ENCODE measurements at places on chromosomes 7 and 10.

DNA sequence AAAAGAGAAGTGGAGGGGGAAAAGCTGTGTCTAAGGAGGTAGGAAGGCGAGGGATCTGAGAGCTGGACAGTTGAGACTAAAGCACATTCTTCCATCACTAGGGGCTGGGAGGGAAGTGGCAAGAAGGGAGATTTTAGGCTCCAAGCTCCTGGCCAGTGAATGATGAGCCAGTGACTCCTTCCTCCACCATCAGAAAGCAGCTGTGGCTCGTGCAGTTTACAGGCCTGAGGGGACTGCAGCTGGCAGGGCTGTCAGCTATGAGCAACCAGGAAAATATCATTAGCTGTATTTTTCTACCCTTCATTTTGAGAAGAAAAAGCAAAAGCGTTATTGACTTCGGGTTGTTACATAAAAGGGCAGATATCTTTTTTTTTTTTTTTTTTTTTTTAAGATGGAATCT is 60.7 kb downstream of the GPAM start:
- no peak for DNase-seq

DNA sequence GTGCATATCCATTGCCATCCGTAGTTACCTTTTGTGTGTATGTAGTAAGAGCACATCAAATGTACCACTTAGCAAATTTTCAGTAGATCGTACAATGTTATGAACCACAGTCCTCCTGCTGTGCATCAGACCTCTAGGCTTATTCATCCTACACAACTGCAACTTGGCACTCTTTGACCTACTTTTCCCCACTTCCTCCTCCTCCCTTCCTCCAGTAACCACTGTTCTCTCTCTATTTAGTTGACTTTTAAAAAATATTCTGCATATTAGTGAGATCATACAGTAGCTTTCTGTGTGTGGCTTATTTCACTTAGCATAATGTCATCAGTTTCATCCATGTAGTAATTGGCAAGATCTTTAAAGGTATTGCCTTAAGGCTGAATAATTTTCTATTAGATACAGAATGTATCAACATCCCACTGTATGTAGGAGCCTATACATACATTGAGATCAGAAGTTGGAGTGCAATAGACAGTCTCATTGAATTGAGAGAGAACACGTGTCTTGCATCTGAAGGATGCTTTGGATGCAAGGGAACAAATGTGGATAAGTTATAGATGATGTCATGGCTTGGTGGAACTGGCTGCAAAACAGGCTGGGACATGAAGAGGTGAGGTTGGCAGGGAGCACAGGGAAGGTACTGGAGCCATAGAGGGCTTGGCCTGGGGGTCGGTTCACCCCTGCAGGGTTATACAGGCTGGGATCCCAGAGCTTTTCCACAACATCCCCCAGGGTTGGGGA is 83.0 kb upstream of the FAM180A start:
- no peak for DNase-seq

DNA sequence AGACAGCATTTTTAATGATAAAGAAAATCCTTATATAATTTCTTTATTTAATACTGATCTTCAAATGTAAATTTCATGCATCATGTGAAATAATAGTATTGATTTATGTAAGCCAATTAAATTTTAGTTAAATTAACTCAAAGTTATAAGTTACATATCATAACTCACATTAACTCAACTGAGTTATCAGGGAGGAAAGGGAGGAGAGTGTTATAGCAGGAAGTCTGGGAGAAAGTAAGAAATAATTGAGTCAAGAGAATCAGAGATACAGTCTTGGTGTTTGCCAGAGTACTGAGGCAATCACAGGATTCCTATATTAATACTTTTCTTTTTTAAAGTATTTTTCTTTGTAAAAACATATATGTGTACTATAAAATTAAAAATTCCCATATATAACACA is 4.0 kb downstream of the BICC1 start:
- DNase-seq, result no peak

DNA sequence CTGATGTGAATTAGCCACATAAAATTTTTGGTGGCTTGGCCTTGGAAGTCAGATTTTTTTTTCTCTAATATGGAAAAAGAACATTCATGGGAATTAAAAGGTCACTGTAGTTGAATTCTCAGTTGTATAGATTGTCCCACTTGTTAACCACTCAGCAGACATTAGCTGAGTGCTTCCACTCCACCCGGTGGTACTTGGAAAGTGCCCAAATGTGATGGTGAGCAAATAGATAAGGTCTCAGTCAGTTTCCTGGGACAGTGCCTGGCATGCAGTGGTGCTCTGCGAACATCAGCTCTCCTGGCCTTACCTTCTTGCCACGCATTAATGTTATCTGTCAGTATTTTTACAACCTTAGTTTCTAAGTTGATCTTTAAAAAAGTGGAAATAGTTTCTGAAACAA is 1.4 kb downstream of the ATP5F1C start:
- DNase-seq, result peak; percentile 25

- no peak for DNase-seq
Observed at GRCh38 chr10:310371-310770, 175.1 kb downstream of the ZMYND11 start.

DNA sequence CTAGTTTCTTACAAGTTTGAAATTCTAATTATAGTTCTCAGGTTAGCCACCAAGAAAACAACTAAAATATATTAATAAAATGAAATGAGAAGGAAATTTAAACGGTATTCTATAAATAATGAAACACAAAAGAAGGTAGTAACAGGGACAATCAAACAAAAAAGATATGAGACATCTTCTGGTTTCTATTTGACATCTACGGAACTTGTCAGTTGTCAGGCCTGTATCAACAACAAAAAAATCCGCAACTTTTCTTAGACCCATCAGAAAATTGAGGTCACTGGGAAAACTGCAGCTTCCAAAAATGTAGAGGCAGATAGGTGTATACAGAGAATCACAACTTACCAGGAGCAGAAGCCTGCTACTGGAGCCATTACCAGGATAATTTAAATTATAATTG is 70.6 kb downstream of the ZPBP start:
- DNase-seq, result no peak

GRCh38 chr10:20254078-20254477 is 437.8 kb downstream of the PLXDC2 start:
- DNase-seq, result peak; percentile 80

DNA sequence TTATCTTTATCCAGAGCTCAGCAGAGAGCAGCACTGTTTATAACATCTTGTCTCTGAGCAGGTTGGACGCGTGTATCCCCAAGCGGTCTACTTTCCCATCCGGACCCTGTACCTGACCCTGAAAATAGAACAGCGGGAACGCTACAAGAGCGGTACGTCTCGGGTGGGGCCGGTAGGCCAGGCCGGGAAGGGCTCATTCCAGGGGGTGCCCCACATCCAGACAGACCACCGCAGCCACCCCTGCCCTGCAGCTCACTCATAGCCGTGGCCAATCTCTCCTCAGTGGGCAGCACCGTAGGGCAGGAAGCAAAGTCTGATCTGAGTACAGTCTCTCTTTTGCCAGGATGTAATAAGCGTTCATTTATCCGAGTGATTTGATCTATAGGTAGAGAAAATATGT is 113.7 kb downstream of the TRRAP start:
- no peak for DNase-seq

DNA sequence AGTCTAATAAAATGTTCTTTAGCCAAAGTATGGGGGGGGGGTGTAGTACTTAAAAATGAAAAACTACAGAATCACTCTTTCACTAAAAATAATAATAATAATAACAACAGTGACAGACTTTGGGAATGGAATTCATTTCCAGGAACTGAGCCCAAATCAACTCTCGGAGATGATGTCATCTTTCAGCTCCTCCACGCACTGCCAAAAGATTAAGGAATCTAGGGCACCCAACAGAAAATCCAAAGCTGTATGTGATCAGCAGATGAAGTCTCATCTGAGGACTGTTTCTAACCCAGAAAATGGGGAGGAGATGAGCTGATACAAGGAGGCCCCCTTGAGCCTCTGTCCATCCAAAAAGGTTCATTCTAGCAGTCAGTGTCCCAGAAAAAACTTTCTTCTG is 54.5 kb downstream of the GRB10 start:
- peak; percentile 53 for DNase-seq

DNA sequence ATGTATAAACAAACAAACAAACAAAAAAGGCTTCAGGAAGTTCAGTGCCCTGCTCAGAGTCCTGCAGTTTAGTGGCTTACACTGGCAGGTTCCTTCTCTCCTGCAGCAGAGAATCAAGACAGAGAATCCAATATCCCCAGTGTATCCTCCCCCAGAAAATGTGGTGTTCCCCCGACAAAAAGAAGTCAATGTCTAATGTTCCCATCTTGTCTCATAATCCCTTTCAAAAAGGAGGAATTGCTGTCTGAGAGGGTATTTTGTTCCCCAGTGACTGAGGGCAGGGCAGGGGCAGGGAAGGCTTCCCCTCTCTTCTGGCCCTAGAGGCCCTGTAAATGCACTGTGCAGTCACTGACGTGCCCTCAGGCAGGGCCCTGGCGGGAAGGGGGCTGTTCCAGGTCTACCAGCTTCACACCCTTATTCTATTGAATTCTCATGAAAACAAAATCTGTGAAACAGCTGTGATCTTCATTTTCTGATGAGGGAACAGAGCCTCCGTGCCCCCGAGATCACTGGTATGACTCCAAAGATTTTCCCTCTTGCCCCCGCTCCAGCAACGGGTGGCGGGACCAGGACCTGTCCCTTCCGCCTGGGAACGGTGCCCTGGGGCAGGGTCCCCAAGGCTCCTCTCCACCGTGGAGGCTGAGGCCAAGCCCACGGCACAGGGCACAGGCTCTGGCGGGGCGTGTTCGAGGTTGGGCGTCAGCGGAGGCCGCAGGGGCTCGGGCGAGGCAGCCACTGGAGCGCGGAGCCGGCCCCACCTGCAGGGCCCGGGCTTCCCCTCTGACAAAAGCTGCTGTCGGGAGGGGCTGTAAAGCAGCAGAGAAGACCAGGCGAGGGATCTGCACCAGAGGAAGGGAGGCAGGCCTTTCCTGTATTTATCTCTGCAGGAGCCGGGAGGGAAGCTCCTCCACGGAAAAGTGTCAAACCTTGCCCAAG is 13.4 kb upstream of the WDFY4 start:
- no peak for DNase-seq

DNA sequence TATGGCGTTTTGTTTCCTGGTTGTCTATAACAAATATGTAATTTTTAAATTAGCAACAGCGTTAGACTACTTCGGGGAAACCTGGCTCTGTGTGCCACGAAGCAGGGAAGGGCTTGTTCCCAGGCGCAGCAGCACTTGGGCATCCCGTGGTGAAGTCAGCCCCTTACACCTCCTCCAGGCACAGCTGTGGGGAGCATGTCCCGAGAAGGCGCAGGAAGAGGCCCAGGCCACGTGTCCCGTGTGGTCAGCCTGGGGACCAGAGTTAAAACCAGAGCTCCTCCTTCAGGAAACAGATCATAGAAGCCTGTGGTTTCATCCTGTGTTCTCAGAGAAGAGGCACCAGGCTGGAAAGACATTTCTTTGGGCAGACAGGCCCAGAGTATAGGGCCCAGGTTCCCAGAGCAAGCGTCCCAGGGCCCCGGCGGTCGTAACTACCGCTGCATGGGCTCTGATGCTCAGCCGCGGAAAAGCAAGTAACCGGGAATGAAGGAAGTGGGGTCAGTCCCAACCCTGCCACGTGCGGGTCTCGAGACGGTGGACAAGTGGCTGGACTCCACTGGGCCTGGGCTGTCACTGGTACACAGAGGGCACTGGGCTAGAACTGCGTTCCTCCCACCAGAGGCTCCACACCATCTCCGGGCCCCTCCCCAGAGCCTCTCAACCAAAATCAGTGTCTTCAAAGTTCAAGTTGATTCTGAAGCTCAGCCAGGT is 7.1 kb downstream of the NUDT1 start:
- DNase-seq, result peak; percentile 94

DNA sequence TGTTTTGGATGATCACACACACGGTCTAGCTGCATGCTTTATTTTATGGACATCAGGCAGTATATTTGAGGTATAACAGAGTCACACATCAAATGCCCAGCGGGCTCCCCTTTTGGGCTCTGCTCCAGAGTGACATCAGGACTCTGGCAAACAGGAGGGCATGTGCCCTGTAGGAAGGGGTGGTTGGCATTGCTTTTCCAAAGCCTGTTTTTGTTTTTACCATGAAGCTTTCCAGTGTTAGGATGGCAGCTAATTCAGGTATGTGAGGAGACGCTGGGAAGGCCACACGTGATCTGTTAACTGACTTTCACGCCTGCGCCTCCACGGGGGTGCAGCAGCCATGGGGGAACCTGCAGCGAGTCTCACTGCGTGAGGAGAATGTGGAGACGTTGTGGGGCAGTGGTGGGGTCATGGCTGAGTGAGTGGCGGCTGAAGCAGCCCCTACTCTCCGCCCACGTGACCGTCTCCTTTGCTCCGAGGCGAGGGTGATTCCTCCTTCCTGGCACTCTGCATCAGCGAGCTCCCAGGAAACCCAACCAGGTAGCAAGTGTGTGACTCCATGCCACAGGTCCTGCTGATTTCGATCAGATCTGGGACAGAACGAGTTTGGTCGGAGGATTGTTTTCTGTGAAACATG is 117.7 kb downstream of the ANKRD61 start:
- no peak for DNase-seq

GRCh38 chr10:124731551-124731950 is 12.6 kb downstream of the FAM53B start:
- DNase-seq, result no peak

DNA sequence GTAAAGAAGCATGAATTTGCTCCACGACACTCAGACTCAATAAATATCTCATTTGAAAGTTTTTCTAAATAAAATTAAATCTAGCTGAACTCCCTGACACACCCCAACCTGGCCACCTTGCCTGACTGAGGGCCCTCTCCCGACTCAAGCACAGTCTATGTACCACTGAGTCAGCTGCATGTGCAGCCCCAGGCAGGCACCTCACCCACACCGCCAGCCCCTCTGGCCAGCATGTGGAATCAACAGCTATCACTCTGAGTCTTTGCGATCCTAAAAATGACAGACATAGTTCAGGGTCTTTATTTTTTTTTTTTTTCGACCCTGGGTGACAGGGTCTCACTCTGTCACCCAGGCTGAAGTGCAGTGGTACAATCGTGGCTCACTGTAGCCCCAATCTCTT is 35.2 kb downstream of the OAT start:
- no peak for DNase-seq

DNA sequence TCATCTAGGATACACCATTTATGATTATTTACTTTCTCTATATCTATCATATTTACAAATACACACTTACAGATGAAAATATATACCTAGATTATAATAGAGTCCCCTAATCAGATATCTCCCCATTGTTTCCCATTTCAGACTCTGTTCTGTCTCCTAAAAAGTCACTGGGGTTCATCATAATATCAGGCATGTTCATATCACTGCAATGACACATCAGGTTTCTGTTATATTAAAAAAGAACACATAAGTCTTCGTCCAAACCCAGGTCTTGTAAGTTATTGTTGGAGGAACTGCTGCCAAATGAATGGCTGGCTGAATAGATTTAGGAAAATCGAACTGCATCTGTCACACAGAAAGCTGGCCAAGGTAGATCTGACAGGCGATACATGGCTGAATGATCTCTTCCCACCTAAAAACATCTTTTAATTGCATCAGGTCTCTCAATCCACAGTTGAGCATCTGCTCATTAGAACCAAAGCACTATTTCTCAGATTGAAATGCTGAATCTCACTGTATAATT is 178.7 kb downstream of the CACNA2D1 start:
- no peak for DNase-seq

DNA sequence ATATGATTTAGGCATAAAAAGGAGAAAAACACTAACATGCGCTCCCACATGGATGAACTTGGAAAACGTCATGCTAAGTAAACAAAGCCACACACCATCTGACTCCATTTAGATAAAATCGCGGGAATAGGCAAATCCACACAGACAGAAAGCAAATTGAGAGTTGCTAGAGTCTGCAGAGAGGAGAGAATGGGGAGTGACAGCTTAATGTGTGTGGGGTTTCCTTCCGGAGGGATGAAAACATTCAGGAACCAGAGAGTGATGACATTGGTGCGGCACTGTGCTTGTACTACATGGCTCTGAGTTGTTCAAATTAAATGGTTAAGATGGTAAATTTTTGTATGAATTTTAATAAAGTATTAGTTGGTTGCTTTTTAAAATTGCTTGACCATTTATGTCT is 482.9 kb upstream of the AKR1E2 start:
- no peak for DNase-seq

All from fibroblast of upper back skin (primary cell).